Activated T-cell treated with anti-CD3 and anti-CD28 coated beads, Interleukin-2, amount 50 U/mL, for 72 hours (primary cell): ENCODE measurements at places on chromosomes 3 and 15.

GRCh38 chr3:28576614-28577200 is 228.1 kb upstream of the AZI2 start:
- no peak for DNase-seq

DNA sequence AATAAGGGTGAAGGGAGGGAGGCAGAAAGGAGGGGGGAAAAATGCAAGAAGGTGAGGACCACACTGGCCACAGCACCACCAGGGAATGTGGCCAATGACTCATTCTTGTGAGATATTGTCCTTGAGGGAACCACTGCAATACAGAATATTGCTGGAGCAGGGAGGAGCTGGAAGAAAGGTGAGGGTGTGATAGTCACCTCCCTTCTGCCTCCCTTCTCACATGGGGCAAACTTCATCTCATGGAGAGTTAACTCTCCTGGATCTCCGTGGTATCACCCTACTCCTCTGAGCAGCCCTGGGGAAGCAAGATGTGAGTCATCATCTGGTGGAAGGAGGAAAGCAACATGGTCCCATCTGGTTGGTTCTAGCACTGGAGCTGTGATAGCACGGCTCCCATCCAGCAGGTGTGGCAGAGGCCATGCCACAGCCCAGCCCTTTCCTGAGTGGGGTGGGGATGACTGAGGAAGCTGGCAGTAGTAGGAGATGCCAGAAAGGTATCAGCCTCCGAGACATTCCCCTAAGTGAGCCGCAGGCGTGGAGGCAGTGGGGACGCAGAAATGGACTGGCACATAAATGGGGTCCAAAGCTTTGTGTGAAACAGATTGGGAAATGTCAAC is 115.9 kb upstream of the LPP start:
- no peak for DNase-seq

GRCh38 chr3:188697127-188697526 is 474.6 kb upstream of the TPRG1 start:
- peak; percentile 36 for DNase-seq

DNA sequence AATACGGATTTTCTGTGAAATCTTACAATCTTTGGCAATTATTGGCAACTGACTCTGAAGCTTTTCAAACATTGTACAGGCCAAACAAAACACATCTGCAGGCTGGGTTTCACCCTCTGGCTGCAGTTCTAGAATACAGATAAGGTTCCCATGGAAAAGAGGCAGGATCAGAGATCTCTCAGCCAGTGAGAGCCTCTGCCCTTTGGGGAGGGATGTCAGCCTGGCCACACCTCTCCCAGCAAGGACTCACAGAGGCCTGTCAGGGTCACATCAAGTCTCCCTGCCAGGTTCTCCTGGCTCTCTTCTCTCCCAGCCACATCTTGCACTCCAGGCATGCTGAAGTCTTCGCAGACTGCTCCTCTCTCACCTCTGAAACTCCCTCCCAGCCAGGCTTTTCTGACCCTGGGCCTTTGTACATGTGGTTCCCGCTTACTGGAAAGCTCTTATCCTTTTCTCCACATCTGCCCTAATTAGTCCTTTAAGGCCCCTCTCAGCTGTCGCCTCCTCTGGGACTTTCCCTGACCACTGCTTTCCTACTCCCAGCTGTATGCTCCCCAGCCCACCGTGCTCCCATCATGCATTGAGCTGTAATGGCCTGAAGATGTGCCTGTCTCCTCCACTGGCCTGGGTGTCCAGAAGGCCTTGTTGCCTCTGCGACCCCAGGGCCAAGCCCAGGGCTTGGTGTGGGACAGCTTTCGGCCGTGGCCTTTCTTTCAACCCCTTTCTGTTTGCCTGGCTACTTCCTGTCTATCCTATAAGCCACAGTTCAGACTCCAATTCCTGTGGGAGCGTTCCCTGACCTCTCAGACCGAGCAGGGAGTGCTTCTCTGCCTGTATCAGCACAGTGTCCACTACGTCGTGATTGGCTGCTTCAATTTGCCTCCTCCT is 4.3 kb downstream of the RBP1 start:
- DNase-seq, result no peak
